ENCODE measurements at places on chromosomes 3 and 15.

- DNase-seq: no peak
Measured at GRCh38 chr3:42490243-42490642, 12.2 kb upstream of the VIPR1 start.

DNA sequence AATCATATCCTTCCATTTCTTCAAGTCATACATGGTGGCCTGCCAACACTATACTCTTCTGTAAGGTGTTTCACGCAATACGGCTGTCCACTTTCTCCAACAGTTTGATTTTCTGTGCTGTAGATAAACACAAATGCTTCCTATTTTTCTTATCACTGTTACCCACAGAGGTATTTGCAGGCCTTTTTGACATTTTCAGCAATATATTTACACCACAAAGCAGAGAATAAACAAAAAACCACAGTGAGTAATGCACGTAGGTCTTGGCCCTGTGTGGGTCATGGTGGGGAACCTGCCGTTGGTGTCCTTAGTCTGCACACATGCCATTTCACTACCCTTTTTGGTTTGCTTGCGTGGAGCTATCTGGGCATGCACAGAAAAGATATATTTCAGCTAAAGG, 59.5 kb downstream of the LRRC28 start:
- DNase-seq: no peak

- no peak for DNase-seq
Measured at GRCh38 chr3:170414202-170414663, 4.4 kb upstream of the CLDN11 start.

DNA sequence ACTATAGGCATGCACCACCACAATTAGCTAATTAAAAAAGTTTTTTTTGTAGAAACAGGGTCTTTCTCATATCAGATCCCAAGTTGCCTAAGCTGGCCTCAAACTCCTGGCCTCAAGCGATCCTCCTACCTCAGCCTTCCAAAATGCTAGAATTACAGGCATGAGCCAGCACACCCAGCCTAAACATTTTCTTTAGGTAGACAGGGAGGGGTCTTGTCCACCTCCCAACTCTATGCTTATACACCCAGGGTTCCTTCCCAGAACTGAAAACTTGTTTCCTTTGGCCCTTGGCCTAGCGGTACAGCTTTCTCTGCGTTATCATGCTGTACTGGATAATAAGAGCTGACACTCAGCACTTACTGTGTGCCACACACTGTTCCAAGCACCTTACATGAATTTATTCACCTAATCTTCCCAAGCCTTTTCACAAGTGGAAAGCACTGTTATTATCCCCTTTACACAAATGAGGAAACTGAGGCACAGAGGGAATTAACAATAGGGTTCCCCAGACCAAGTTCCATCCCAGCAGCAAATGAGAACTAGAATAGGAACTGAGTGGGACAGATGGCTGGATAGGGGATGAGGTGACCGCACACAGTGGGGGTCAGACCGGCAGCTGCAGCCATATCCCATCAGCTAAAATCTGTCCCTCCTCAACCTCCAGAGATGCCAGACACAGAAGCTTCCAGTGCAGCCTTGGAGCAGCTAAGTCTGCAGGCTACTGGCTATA, 150.8 kb downstream of the MEGF11 start:
- no peak for DNase-seq

DNA sequence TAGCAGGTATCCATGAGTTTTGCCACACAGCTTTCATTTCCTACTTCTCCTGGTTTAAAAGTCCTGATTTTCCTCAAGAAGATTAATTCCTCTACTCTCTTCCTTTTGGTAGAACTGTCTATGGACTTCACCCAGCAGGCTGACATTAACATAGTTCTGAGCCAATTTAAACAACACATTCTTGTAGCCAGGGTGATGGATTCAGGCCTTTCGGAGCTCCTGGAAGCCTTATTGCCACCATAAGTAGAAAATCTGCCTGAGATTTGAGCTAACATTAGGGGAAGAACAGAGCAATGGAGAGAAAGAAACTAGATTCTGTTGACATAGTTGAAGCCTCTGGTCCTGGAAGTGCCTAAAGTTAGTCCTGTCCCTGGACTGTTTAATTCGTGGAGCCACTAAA, 449.8 kb downstream of the TAFA4 start:
- no peak for DNase-seq

DNA sequence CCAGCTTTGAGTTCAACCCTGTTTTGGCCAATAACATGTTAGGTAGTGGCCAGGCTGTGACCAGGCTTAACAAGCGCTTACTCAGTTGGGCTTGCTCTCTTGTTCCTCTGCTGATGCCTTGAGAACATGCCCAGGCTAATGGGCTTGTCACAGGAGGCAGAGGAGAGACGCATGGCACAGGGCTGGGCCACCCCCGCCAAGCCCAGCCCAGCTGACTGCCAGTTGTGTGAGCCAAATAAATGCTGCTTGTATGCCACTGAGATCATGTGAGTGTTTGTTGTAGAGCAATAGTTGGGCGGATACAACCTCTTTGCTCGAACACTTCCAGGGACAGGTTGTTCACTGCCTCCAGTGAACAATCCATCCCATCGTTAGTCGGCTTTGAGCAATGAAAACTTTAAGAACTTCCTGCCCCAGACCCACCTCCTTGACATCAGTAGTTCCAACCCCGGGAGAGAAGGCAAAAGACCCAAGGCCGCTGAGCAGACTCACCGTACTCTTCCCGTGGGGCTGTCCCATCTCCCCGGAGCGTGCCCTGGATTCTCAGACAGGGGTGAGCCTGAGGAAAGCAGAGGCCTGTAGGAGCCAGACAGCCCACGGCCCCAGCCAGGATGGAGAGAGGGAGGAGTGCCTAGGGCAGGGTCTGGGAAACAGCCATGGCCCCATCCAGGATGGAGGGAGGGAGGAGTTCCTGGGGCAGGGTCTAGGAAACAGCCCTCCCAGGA, 4.1 kb downstream of the PLA2G4F start:
- DNase-seq: no peak

DNA sequence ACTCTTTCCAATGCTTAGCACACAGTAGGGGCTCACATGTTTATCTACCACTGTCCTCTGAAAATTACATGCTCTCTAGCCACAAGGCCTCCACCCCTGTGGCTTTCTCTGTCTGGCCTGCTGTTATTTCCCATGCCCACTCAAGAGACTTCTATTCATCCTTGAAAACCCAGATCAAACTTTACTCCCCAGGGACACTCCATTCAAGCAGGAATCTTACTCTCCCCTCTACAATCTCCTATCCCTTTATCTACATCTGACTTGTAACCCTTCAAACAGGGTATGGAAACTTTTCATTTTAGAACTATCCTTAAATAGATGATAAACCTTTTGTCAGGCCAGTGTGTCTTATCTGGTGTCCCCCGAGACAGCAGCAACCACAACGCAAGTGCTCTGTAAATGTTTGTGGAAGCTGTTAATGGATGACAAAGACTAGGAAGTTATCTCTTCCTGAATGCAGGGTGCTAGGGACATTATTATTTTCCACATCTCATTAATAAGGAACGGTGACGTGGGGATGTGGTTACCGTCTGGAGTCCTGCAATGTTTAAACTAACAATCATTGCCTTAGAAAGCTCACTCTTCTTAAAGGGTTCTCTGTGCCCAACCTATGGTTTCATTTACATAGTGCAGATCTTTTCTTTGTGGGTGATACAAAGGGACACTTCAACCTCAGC, 322.3 kb downstream of the ARRDC4 start:
- no peak for DNase-seq

DNA sequence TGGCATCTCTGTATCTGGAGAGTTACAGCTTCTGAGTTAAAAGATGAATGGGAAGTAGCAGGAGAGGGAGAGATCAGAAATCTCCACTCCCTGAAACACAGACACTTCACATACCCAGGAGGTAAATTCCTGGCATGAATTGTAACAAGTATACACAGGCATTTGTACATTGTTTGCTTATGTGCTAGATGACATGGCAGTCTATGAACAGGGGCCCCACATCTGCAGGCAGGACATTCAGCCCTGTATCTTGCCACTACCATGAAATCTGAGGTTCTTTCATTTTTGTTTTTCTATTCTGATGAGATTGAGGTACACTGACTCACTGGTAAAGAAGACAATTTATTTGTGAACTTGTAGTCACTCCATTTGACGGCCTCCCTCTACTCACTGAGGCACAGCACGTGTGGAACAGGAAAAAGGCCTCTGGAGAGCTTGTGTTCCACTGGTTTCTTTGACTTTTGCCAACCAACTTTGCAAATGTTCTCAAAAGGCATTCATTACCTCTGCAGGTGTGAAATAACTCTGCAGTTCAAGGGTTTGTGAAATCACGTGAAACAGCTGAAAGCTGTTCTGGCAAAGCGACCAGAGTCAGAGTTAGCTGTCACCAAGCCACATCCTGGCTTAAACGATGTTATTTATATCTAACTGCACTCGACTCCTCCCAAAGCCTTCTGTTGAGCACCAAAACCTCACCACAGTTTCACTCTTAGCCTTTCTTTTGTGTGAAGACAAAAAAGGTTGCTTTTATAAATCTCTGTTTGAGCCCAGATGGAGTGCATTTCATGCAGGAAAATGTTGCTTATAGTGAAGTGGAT, 401.3 kb upstream of the CFAP20DC start:
- DNase-seq: no peak

GRCh38 chr3:164940745-164941144, 137.6 kb downstream of the SI start:
- DNase-seq: no peak

DNA sequence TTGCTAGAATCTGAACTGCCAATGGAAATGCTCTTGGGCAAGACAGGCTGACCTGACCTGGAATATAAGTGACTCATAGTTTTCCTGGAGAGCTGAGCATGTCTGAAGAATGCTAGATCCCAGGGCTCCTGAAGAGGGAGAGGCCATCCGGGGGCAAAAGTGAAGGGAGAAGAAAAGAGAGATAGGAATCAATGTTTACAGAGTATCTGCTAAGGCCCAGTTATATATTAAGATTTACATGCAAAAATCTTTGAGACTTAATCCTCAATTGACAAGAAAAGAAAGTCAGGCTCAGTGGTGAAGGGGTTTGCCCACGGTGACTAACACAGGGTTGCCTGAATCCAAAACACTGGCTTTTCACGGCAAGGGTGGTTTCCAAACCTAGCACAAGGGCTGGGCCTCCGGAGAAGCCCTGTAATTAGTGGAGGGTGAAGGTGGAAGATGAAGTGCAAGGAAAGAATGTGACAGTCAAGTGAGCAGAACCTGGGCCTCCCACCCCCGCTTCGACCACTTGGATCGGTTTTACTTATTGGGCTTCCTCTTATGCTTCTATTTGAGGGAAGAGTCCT, 91.7 kb upstream of the FGF12 start:
- DNase-seq: no peak

DNA sequence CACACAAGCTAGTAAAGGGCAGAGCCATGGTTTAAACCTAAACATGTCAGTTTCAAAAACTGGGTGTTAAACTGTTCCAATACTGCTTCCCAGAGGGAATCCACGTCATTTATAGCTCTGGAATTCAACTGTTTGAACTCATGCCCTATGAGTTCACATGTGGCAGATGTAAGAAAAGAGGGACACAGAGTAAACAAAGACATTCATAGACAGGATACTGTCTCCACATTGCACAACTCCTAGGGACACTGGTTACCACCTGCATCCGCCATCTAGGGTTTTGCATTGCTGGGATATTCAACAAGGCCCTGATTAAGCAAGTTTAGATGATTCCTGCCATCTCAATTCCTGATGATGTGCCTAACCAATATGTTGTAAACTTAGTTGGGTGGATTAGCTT, 134.1 kb upstream of the COL8A1 start:
- DNase-seq: no peak

- no peak for DNase-seq
Measured at GRCh38 chr15:65963358-65963757, 94.1 kb downstream of the RAB11A start.

DNA sequence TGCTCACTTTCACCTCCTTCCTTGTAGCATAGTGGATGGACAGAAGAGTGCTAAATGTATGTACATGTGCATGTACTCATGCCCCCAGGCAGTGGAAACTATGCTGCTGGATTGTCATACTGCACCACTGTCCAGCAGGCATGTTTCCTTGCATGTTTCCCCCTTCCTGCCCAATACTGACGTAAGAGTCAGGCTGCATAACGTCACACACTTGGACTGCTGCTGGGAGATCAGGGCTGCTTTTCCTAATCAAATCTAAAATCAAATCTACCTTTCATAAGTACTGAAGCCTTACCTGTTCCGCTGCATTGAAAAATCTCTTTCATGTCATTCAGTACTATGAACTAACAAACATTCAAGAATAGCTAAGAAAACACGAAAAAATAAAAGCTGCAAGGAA, 67.9 kb upstream of the ROBO1 start:
- no peak for DNase-seq

DNA sequence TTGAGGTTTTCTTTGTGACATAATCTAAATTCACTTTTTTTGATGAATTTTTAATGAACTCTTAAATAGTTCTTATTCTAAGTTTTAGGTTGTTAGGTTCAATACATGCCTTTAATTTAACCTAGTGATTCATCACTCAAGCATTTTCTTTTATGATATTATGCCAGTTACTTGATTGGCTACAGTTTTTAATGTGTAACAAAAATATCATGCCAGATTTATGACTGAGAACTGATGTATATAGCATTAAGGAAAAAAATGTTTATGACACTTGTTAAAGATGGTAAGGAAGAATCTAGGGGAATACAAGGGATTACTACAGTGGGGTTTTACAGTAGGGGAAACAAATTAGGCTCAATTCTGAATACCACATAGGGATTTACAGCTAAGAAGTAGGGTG, 103.1 kb downstream of the VGLL3 start:
- DNase-seq: no peak

DNA sequence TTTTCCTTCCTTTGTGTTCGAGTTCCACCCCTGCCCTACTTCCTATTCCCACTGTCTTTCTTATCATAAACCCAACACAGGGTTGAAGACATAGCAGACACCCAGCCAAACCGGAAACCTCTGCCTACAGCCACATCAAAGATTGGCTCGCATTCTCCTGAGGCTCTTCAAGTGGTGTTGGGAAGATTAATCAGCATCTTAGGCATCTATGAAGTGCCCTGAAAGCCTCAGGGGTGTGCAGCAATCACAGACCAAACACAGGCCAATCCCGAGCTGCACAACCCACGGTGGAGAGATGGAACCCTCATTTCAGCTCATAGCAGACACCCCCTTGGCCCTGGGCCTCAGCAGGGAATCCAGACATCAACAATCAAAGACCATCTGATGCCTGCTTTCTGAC, 255.9 kb downstream of the XXYLT1 start:
- DNase-seq: no peak

GRCh38 chr15:48720646-48721045, 75.1 kb upstream of the FBN1 start:
- no peak for DNase-seq

GRCh38 chr3:135232226-135232625, 437.2 kb downstream of the EPHB1 start:
- DNase-seq: no peak

DNA sequence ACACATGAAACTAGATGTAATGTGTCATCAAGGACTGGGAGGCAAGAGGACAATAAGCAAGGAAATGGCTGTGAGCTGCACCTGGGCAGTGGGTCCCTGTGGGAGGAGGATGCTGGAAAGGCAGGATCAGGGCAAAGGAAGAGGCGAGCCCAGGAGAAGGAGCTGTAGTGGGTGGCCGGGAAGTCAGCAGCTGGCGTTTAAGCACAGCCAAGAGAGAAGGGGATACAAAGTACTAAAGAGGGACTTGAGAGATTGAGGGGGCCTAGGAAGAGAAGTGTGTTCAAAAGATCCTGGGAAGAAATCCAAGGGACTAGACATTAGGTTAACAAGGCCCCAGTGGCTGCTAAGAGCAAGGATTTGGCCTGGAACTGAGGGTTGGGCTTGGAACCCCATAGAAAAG, 188.5 kb upstream of the SLC24A5 start:
- no peak for DNase-seq
